ENCODE measurements at places on chromosomes 3 and 15. TPM values are rescaled to one million over a fixed set of nuclear protein-coding genes. Genes with fewer than 3 reads are reported as not detected.
A peak's percentile ranks its signal among the peaks of the same experiment; 100 is the strongest.

SNRPA1 gene
- total RNA-seq = 35.7 TPM

PLA2G4B gene
- total RNA-seq = 2.9 TPM

CD86 gene
- total RNA-seq = not detected

TNFSF10 gene
- not detected for total RNA-seq

UQCC5 gene
- total RNA-seq = 13.7 TPM

MYRIP gene
- total RNA-seq = not detected

DNA sequence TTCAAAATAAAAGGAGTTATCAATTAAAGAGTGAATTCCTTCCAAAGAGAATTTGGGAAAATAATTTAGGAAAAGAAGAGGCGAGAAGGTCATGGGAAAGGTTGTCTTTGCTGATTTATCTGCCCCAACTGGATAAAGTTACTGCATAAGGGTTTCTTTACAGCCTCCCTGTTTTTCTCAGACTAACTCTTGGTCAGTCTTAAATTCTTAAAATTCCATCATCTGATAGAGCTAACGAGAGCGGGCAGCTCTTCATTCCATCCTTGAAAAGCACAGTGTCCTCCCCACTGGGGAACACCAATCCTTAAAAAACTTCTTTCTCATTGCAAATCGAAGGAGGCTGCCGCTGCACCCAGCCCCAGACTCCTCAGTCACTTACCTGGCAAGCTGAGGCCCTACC, 107.2 kb downstream of the PGPEP1L start:
- DNase-seq = no peak

GRCh38 chr3:84958495-84959469, at the start of gene CADM2:
Gene CADM2, plus strand, starts transcription at chr3:84958989.
- DNase-seq = peak; percentile 94

- no peak for DNase-seq
Measured at GRCh38 chr15:73869216-73869995, 4.0 kb upstream of the TBC1D21 start.

DNA sequence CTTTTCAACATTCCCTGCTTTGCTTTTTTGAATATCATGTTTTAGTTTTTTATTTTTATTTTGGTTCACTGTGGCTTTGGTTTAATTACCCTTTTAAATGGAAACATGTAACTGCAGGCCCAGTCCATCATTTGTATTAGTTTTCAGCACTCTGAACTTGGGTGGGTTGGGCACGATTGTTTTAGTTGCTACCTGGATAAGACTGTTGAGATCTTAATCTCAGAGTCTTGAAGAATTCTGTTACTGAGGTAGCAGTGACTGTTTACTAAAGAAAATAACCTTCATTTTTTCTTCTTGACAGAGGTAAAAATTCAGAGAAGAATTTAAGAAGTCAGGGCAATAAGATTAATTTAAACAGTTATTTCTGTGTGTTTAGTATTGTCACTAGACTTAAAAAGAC, 15.2 kb downstream of the PLCL2 start:
- DNase-seq = no peak

- DNase-seq = no peak
Measured at GRCh38 chr3:99242271-99242670, 340.8 kb upstream of the DCBLD2 start.

GRCh38 chr3:38297947-38298711, 16.0 kb downstream of the SLC22A14 start:
- DNase-seq = no peak

DNA sequence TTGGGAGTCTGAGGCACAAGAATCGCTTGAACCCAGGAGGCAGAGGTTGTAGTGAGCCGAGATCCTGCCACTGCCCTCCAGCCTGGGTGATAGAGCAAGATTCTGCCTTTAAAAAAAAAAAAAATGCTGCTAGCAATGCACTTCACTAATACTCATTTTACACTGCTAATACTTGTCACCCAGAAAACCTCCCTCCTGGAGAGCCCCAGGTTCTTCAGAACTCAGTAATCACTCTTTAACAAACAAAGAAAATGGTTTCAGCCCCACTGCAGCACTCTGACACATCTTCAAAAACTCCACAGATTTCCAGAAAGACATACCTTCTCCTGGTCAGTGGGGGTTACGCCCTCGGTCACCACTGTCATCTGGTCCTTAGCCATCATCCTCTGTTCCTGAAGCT, 366.7 kb downstream of the SHQ1 start:
- no peak for DNase-seq

- DNase-seq = no peak
Measured at GRCh38 chr3:73529308-73530021, 95.3 kb downstream of the PDZRN3 start.

DNA sequence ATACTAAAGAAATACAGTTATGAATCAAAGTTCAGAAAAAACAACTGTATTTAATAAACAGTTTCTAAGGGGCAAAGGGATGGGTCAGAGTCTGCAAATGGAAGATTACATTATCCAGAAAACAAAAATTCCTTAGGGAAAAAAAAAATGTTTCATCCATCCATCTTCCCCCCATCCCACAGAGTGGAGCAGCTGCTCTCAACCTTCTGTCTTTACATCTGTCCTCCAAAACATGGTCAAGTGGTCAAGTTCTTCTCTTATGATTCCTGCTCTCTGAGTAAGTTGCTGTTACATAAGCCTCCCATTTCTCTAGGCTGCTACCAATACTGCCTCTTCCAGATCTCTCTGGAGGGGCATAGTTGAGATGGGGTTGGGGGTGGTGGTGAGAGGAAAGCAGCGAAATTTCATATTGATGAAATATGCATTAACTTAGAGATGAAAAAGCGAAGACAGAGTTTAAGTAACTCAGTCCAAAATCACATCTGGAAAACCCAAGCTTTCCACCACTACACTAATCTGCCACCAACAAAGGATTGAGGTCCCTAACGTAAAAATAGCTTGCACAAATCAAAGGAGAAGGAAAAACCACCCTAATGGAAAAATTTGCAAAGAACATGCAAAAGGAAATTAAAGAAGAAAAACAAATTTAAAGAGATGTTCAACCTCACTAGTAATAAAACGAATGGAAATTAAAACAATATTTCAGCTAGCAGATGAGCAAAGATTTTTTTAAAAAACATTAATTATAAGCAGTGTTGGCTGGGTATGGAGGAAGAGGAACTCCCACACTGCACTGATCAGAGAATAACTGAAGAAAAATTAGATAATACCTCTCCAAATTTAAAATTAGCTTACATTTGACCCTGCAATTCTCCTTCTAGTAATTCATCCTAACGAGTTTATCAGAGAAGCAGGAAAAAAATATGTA, 109.5 kb downstream of the ST8SIA2 start:
- no peak for DNase-seq

- no peak for DNase-seq
Measured at GRCh38 chr3:43905157-43905556, 214.4 kb downstream of the ABHD5 start.

- no peak for DNase-seq
Measured at GRCh38 chr3:112409041-112409440, 76.1 kb downstream of the CD200 start.

DNA sequence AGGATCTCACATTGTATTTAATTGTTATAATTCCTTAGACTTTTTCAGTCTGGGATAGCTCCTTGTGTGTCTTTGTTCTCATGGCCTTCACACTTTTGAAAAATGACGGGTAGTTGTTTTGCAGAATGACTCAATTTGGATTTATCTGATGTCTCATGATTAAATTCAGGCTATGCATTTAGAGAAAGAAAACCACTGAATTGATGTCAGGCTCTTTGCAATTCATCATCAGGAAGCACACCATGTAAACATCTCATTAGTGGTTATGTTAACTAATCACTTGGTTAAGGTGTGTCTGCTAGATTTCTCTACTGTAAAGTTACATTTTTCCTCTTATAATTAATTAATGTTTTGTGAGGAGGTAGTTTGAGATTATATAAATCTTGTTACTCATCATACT, 8.0 kb upstream of the SLC22A13 start:
- no peak for DNase-seq

GRCh38 chr3:128549283-128550112, 56.5 kb upstream of the GATA2 start:
- no peak for DNase-seq

DNA sequence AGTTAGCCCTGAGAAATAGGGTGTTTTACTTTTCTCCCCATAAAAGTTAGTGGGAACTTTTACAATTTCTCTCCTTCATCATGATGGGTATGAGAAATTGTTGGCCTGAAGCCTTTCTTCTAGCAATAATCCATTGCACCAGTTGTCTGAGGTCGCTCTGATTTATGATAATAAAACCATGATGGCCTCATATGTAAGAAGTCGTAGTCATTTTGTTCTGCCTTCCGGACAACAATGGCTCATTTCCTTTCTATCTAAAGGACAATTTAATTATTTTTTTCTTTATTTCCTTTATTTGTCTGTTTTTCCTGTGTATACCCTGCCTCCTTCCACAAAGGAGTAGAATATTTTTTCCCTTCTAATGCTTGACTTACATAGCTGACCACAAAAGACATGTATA, 31.6 kb upstream of the GNB4 start:
- DNase-seq = no peak

GRCh38 chr3:183202004-183202722, 39.6 kb upstream of the LAMP3 start:
- no peak for DNase-seq

DNA sequence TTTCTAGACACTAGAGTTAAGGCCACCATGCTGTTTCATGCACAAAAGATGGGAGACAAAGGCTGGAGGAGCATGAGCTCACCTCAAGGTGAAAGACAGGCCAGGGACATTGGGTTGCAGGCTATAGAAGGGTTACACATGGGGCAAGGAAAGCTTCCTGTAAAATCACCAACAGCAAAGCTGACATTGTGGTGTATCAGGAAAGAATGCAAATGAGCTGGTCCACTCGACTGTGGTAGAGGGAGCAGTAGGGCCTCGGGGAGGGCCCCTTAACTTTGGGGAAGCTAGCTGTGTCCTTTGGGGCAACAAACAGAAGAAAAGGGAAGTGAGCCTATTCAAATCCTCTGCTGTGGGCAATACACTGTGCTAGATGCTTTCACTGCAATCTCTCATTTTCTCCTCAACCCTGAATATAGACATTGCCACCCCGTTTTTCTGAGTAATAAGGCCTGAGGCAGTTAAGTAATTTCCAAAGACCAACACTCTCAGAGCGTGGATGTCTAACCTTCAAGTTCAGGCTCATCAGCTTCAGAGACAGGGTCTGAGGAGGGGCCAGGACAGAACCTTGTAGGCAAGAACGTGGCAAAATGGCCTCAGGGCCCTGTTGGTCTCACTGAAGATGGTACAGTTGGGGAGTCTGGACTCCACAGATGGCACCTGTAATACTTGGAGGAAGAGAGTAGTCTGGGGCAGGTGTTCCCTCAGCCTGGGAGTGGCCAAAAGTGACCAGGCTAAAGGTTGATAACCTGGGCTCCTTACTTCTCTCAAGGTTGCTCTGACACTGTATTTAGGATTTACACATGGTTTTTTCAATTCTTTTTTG, 24.1 kb downstream of the CX3CR1 start:
- no peak for DNase-seq

DNA sequence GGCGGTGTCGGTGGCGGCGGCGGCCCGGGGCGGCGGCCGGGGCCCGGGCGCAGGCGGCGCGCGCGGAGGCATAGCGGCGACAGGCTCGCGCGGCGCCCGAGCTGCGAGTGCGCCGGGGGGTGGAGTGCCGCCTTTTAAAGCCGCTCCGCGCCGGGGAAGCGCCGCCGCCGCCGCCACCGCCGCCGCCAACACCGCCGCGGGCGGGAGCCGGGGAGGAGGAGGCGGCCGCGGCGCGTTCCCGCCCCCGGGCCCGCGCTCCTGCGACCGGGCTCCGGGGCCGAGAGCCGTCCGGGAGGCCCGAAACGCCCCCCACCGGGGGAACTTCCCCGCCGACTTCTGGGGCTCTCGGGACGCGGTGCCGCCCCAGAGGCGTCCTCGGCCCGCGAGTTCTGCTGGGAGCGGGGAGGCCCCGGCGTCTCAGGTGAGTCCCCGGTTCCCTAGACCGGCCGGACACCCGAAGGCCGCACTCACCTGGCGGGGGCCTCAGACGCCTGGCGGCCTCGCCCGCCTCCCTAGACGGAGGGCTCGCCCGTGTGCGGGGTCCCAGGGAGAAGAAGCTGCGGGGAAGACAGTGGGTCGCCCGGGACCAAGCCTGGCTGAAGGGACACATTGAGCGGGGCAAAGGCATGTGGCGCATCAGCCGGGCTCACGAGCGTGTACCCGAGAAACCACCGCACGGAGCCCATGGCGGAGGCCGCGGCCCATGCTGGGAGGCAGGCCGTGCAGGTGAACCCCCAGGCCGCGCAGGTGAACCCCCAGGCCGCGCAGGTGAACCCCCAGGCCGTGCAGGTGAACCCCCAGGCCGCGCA, at the start of gene PCSK6:
Gene PCSK6 (minus strand): TSS at position 109 of the 809 bp plus-strand sequence. CDS start 37 bp downstream, at position 72.
- no peak for DNase-seq

DNA sequence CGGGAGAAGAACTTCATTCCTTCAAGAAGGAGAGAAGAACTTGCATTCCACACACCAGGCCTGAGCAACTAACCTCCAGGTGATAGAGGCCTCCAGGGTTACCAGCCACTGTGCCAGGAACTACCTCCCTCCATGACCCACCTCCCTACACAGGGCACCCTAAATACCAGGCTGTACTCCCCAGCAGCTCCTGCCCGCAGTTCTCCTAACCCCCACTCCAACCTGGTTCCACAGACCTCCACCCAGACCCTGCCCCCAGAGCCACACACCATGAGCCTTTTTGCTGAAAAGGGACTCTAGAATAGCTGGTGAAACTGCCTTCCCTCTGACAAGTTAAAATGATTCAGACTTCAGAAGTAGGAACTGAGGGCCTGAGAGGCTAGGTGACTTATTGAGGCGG, 8.2 kb downstream of the IGDCC3 start:
- peak; percentile 47 for DNase-seq

DNA sequence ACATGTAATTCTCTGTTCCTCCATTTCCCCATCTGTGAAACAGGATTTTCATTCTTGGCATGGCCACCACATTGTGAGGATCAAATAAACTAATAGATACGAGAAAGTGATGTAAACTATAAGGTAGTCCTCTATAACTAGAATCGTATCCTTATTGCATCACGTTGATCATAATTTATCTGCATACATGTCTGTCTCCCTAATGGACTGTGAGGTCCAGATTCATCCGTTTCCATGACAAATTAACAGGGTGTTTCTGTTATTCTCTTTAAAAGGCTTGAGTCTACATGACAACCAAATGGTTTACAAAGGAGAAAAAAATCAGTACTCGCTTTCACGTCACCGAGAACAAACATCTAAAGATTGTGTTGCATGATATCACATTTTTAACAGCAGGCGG, 53.0 kb downstream of the SST start:
- DNase-seq = no peak

All from chondrocyte (in vitro differentiated cells).